Mesendoderm (in vitro differentiated cells): ENCODE measurements at places on chromosomes 3 and 15.

- no peak for DNase-seq
Observed at GRCh38 chr3:185327062-185327461, 35.9 kb upstream of the MAP3K13 start.

DNA sequence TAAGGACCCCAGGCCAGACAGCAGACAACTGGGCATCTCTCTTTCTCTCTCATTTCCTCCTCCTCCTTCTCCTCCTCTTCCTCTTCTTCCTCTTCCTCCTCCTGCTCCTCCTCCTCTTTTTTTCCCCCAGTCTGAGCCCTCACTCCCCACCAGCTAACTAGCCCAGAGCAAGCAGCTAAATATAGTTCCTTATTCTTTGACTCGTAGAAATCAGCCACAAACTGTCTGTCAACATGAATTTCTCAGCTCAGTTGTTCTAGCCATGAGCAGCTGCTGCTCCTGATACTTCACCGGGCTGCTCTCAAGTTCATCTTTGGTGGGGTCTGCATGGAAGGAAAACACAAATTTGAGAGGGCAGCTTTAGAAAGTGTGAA, 19.2 kb upstream of the LOXL1 start:
- no peak for DNase-seq

GRCh38 chr3:16203671-16204629, 29.5 kb downstream of the GALNT15 start:
- no peak for DNase-seq

DNA sequence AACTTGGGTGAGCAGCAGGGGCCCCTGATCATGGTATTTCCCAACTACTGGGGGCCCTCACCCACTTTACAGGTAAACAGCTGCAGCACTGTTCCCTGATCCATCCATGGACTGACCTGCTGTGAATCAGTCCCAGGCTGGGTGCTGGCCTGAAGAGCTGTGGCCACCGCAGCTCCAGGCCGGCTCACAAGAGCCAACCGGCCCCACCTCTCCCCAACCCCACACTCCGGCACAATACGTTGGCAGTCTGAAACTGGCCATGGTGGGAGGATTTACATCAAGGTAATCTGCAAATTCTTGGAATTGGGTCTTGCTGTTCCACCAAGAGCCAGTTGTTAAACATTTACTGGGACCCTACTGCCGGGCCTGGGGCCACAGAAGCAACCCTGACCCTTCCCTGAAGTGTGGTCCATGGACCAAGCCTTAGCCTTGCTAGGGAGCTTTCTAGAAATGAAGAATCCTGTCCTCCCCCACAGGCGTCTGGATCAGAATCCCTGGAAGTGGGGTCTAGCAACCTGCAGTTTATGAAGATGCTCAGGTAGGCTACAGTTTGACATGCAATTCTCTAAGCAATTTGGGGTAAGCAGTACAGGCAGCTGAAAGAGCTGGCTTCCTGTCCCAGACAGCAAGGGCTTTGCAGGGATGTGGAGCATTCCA, 3.7 kb downstream of the SLC6A20 start:
- no peak for DNase-seq

GRCh38 chr3:79461129-79461792, 306.5 kb downstream of the ROBO1 start:
- DNase-seq, result no peak
